ENCODE measurements at places on chromosomes 11 and 22.

DNA sequence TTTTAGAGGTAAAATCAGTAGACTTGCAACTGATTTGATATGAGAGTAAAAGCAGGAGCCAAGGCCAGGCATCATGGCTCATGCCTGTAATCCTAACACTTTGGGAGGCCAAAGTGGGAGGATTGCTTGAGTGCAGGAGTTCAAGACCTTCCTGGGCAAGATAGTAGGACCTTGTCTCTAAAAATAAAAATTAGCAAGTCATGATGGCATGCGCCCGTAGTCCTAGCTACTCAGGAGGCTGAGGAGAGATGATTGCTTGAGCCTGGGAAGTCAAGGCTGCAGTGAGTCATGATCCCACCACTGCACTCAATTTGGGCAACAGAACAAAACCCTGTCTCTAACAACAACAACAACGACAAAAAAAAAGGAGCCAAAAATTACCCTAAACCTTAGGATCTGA, 13.5 kb downstream of the SGSM3 start:
- no peak for DNase-seq

DNA sequence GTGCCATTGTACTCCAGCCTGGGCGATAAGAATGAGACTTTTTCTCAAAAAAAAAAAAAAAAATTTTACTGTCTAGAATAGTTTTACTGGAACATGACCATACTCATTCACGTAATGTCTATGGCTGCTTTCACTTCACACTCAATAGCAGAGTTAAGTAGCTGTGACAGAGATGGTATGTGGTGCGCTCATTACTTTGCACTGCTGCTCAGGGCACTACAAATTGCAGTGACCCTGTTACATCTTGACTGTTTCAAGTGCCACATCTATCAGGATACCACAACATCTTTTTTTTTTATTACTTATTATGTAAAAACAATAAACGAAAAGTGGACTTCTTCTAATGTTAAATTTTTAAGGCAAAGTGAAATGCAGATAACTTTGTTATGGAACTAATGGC, 110.3 kb downstream of the ARHGAP20 start:
- DNase-seq, result no peak

DNA sequence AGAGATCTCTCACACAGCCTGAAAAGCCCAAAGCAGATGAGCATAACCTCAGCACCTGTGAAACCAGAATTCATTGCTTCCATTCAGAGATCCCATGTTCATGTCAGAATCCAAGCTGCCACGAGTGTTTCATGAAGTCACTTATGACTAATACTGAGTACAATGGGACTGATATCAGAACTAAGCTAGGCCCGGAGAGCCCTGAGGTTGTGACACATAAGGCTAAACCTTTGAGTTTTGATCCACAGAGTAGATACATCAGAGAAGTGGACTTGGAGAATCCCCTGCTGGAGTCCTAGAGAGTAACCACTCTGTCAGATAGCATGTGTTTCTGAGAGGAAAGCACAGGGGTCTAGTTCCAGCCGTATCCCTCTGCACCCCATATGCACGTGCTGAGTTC, 890 bp upstream of the GLYATL1 start:
- no peak for DNase-seq

DNA sequence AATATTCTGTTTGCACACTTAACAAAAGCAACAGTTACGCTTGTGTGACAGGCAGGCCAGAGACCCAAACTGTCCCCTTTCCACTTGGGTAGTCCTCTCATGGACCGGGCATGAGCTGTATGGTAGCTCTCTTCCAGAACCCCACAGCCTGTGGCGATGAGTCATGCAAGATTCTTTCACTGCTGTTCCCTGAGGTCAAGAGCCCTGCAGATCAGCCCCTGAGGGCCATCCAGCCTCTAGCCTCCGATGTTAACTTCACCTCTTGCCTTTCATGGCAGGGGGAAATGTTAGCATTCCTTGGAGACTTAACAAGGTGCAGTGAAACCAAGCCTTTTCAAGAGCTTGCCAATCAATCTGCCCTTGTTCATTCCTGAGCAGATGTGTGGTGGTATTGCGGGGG, 63.2 kb upstream of the DEUP1 start:
- DNase-seq, result no peak

GRCh38 chr11:64951529-64951928, 15.8 kb upstream of the GPHA2 start:
- no peak for DNase-seq

DNA sequence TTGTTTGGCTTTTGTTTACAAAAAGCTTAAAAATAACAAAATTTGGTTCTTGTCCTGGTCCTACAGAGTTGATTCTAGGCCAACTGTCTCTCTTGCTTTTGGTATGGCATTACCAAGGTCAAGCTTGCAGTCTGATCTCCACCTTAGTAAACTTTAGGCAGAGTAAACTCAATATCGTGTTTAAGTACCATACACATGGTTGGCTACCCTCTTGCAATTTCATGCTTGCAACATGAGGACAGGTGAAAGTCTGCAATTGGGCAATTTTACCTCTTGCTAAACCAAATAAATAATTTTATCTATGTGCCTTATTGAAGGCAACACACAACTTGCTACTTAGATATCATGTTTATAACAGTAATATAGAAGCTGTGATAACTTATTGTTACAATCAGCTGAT, 125.1 kb downstream of the ARHGAP20 start:
- DNase-seq, result no peak

DNA sequence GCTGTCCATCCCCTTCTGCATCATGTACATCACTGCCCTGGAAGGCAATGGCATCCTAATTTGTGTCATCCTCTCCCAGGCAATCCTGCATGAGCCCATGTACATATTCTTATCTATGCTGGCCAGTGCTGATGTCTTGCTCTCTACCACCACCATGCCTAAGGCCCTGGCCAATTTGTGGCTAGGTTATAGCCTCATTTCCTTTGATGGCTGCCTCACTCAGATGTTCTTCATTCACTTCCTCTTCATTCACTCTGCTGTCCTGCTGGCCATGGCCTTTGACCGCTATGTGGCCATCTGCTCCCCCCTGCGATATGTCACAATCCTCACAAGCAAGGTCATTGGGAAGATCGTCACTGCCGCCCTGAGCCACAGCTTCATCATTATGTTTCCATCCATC, 337 bp downstream of the OR52B6 start:
- DNase-seq, result no peak

GRCh38 chr11:44556735-44557409, 8.6 kb upstream of the CD82 start:
- peak; percentile 25 for DNase-seq

DNA sequence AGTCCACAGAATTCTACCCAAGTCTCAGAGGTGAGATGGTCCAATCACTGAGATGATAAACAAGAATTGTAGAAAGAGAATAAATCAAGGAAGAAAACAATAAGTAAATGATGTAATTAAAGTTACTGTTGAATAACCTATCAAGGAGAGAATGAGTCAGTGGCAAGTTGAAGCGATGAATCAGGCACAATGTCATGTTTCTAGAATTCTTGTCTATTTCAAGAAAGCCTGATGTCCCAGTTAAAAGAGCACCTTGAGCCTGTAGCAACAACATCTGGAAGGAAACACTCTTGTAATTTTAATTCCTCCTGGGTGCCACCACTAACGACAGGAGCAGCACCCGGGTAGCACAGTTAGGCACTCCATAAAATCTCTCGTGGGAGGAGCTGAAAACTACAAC, 67.9 kb upstream of the SLC35C1 start:
- DNase-seq, result no peak

GRCh38 chr11:5624489-5625279, at the start of gene TRIM34:
TSS of gene TRIM34 (plus strand) at chr11:5625001. CDS start at chr11:5632332, 7,331 bp downstream.
- DNase-seq, result no peak

- no peak for DNase-seq
These were observed 326.7 kb upstream of the NCAM1 start for GRCh38 chr11:112634551-112634950.
